ENCODE measurements at places on chromosomes 2 and 18.
A peak's percentile ranks its signal among the peaks of the same experiment; 100 is the strongest.

GRCh38 chr2:162232671-162233070 is 10.6 kb downstream of the FAP start:
- no peak for DNase-seq

DNA sequence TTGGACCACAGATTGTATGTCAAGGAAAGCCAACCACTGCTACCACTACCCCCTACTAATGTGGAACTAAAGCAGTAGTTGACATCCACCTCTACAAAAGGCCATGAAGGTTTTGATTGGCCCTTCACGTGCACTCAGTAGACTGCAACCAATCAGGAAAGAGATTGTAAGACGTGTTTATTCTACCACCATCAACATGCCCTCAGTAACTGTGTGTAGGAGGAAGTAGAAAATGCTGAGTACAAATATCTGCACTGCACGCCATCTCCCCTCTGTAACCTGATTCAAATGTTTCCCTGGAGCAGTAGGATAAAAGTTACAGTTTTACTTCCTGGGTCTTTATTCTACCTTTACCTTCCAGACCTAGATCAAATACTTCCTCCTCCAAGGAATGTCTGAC is 2.9 kb upstream of the CASP10 start:
- DNase-seq: no peak

DNA sequence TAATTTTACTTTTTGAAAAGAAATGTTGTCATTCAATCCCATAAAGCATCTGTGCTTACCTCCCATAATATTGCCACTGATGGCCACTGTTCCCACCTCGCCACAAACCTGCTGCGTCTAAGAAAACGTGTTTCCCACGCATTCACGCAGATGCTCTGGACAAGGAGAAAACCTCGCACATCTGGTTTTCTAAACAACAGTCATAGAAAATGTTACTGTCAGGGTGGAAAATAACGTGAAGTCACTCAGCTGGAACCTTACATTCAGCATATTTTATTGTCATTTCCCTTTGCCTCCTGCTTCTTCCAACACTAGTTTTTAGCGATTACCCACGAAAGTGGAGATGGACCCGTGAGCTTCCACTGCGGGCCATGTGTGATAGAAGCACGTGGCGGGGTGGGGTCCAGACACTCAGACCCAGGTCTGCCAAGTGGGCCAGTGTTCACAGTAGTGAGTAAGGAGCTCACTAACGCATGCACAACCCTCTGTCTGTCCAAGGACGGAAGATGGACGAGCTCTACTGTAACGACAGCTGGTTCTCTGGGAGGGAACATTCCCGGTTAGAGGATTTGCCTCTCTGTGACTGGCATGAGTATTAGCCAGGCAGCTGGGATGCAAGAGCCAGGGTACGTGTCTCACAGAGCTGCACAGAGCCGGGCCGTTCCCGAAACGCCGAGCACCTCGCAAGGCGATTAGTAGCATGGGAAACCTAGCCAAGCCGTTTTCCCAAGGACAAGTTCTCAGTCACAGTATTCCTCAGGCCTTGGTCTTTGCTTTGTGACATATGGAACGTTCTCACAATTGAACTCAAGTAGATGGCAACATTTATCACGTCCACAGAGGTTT is 94.5 kb downstream of the MTCL1 start:
- no peak for DNase-seq

GRCh38 chr18:64710105-64710861 is 561.4 kb upstream of the LINC00305 start:
- no peak for DNase-seq

DNA sequence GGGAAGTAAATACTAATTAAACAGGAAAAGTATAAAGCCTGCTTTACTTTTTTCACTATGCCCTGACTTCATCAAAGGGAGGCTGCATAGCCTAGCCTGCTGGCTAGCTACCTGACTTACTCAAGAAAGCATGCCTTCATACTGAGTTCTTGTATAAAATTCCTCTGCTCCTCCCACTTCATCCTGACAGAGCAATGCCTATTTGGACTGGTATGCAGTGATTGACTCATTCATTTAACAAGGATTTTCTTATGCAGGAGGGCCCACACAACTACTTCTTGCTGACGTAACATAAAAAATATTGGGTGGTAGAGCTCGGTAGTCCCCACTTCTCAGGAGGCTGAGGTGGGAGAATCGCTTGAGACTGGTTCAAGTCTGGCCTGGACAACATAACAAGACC is 70.5 kb downstream of the PRPF40A start:
- DNase-seq: no peak

DNA sequence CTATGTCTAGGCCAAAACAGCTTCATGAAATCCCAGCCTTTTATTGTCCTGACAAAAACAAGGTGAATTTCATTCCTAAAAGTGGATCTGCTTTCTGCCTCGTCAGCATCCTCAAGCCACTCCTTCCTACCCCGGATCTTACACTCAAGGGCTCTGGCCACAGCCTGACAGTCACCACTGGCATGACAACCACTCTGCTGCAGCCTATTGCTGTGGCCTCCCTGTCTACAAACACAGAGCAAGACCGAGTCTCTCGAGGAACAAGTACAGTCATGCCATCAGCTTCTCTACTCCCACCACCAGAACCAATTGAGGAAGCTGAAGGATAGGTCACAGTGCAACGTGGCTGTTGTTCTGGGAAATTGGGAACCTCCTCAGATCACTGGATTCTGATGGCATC is 106.1 kb downstream of the ICA1L start:
- no peak for DNase-seq

DNA sequence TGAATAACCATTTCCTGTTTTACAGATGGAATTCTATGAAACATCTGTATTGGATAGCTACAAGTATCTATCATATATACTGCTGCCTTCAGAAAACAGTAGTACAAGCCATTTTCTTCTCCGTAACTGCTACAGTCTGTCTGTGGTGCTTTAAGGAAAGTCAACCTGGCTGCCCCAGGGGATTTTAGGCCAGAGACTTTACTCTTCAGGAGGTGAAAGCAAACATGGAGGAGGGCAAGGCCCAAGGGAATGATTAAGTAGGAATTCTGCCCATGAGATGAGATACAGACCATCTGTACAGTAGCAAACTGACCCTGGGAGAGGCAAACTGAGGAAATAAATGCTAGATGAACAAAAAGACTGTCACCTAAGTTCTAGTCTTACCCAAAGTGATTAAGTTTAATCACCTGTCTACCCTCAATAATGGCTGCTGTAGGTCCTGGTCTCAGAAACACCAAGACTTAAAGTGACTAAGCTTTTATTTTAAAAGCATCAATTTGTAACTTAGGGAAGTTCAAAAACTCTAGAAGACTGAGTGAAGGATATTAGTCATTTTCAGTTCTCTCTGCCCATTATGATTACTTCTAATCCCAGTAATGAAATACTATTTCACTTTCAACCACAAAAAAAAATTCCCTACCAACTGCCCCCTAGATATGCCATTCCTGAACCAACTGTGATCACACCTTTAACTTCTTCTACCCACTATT is 14.8 kb downstream of the MBD2 start:
- DNase-seq: no peak

DNA sequence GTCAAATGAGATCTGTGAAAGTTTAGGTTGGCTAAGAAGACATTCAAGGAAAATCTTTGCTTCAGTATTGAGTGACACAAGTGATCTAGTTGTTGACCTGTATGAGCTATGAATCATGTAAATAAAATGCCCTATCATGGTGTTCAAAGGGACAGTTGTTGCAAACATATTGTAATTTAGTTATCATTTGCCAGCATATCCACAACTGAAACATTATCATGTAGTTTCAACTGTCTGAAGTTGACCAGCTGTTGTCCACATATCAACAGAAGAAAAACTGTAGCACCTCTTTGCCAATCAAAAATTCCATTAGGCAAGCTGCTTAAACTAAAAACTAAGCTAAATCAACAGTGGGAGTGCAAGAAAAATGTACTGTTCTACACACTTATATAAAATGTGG is 527.1 kb upstream of the NRXN1 start:
- DNase-seq: no peak

GRCh38 chr2:175535631-175536030 is 354.1 kb upstream of the ATP5MC3 start:
- DNase-seq: peak; percentile 78

GRCh38 chr2:24981411-24982136 is 9.8 kb upstream of the DNAJC27 start:
- DNase-seq: no peak

- DNase-seq: no peak
Measured at GRCh38 chr18:28159055-28159454, 17.9 kb downstream of the CDH2 start.

DNA sequence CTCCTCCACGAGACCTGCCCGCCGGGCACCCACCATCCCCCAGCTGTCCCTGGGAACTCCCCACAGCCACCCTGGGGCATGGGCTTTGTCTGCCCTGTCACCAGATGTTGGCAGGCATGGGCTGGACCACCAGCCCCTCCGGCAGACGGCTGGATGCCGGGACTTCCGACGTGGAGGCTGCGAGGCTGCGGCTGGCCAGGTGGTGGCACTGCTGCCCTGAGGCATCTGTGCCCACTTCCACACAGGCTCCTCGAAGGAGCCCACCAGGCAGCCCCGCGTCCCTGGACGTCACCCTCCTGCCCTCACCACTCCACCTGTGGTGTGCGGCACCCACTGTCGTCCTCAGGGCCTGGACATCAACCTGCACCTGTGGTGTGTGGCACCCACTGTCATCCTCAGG is 319.9 kb upstream of the SALL3 start:
- DNase-seq: no peak

DNA sequence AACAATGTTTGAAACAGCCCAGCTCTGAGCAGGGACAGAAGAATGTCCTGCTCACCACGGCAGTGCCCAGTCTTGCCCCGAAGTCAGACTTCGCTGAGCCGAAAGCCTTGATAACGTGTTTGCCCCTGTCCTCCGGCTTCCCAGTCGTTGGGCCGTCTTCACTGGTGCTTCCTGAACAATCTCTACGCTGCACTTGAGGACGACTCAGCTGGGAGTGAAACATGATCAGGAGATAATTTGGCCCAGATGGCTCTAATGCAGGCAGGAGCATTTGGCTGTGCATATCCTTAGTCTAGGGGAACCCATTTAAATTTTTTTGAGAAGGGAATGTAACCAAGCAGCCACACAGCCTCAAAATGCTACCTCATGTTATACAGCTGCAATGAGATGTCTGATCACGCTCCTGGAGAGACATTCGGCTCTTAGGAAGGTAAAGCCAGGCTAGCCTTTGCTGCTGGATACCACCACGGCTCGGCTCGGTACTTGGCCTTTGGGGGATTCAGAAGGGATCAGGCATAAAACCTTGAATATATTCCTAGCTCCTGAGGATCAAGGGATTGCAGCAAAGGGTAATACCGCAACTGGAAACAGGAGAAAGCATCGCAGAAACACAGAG is 43.6 kb downstream of the FECH start:
- no peak for DNase-seq

- no peak for DNase-seq
Measured at GRCh38 chr18:484749-485464, 15.6 kb downstream of the COLEC12 start.

- DNase-seq: no peak
Measured at GRCh38 chr2:234804704-234805103, 147.1 kb upstream of the SH3BP4 start.

DNA sequence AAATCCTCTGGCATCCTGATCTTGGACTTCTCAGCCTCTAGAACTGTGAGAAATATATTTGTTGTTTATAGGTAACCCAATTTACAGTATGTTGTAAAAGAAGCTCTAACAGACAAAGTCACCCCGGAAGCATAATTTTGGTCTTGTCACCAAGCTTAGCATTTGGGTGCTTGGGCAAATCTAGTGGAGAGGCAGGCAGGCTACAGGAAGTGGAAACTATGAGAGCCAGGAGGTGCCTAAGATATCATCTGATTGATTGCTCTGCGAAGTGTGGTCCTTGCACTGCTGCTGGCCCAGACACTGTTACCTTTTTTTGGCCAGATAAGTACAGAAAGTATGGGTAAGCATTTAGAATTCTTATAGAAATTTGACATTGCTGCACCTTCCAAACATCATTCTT is 102.9 kb downstream of the CDC42EP3 start:
- no peak for DNase-seq

DNA sequence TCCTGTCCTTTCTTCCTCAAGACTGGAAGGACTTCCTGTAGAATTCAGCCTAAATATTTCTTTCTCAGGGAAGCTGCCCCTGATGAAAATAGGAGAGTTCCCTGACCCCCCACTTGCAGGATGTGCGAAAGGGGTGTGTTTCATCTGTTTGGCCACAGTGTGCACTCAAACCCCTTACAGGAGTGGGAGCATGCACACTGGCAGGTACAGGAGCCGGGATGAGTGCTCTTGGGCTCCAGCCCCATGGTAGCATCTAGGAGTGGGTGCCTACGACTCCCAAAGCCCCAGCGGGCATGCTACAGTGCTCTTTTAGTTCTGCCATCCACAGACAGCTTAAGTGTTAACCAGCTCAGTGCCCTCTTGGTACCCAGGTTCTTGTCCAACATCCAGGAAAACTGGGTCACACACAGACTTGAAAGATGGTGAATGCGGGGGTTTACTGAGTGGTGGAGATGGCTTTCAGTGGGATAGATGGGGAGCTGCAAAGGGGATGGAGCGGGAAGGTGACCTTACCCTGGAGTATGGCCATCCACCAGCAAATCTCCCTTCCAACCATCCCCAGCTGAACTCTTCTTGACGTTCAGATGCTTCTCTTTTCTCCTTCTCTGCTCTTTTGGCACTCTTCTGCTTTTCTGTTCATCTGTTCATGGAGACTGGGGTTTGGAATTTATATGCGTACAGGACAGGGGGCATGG is 295.0 kb upstream of the NCKAP5 start:
- DNase-seq: no peak

- DNase-seq: no peak
Measured at GRCh38 chr2:28434600-28434989, 41.9 kb downstream of the FOSL2 start.

GRCh38 chr2:39787950-39788349 is 8.9 kb upstream of the THUMPD2 start:
- DNase-seq: peak; percentile 3

DNA sequence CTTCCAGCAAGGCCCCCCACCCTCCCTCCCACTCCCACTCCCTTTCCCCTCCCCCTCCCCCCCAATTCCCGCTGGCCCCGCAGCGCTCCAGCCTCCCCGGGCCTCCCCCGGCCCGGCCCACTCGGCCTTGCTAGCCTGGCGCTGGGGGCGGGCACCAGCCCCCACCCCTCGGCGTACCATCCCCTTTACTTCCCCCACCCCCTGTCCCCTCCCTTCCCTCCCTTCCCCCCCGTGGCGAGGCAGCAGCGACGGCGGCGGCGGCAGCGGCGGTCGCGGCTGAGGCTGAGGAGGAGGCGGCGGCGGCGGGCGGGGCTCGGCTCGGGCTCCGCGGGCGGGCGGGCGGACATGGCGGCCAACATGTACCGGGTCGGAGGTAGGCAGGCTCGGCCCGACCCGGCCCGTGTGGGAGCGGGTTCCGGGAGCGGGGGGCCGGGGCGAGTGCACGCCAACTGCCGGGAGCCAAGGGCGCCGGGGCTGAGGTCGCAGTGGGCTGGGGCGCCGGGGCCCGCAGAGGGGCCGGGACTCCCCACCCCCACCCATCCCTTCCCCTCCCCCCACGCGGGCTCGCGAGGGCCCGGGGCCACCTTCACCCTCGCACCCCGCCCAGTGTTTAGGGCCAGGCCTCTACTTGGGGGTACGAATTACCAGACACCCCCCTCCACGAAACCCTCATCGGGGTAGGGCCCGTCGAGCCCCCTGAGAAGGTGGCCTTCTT is at the start of gene MTA3:
TSS of gene MTA3 (plus strand) at position 232 of the 715 bp plus-strand sequence. CDS start at position 346, 114 bp downstream.
- no peak for DNase-seq

GRCh38 chr2:229169751-229170150 is 101.3 kb downstream of the PID1 start:
- DNase-seq: no peak

GRCh38 chr18:79940126-79940813 is 11.2 kb downstream of the SLC66A2 start:
- DNase-seq: no peak

- DNase-seq: no peak
Measured at GRCh38 chr2:45013229-45014015, 4.2 kb upstream of the SIX2 start.

Measured in AML-193 (cell line).